ENCODE measurements at places on chromosomes 16 and 17. TPM values are rescaled to one million over a fixed set of nuclear protein-coding genes. Genes with fewer than 3 reads are reported as not detected.

- peak; percentile 33 for DNase-seq
These were observed 72.2 kb downstream of the RMI2 start for GRCh38 chr16:11417487-11417886.

GRCh38 chr17:5813357-5813756 is 229.0 kb upstream of the NLRP1 start:
- no peak for DNase-seq

- no peak for DNase-seq
These were observed 67.1 kb upstream of the ZNF469 start for GRCh38 chr16:88315543-88316105.

DNA sequence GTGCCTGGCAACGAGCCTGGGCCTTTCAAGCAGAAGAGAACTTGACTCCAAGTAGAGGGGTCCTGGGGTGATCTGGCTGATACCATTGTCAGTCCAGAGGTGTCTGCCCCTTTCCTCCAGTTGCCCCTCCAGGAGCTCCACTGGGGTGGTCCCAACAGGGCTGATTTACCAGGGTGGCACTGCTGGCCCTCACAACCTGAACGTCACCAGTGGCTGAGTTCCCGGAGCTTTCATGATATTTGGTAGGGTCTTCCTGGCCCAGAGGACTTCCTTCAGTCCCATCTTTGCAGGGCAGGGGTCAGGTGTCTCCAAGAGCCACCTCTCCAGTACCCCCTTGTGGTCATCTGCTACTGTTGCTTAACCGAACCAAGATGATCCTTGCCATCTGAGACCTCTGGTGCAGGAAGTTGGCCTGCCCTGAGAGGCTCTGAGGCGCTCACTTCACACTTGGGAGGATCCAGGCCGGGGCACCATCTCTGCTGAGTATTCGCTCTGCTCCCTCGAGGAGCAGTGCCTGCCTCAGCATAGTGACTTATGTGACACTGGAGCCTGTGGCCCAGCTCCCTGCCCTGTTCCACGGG is 3.5 kb downstream of the LIMD2 start:
- no peak for DNase-seq

GRCh38 chr16:20675488-20676267 is 21.8 kb downstream of the ACSM1 start:
- no peak for DNase-seq

DNA sequence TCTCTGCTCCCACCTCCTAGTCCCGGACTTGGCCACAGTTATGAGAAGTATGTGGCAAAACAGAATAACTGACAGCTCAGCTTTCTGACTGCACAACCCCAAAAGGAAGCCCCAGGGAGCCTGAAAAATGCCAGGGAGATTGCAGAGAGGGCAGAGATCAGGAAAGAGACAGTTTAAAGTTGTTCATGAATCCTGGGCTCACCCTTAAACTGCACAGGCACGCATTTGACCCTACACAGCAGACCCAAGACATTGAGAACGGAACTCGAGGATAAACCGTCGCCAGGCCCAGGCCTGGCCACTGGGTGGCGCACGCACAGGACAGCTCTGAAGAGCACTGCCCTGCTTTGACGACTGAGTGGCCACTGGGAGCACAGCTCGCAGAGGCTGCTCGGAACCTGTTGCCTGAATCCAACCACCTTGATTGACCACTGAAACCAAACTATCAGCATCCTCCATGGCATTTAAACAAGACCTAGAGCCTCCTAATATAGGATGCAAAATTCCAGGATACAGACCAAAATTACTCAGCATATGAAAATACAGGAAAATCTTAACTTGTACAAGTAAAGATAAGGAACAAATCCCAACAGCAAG is 114.0 kb downstream of the C16orf95 start:
- DNase-seq: no peak

GRCh38 chr17:8073627-8074484 is 13.7 kb downstream of the ALOX12B start:
- peak; percentile 57 for DNase-seq

- no peak for DNase-seq
These were observed 35.5 kb downstream of the GAN start for GRCh38 chr16:81350306-81350615.

GRCh38 chr16:12310286-12310685 is 333.8 kb downstream of the SNX29 start:
- DNase-seq: no peak

DNA sequence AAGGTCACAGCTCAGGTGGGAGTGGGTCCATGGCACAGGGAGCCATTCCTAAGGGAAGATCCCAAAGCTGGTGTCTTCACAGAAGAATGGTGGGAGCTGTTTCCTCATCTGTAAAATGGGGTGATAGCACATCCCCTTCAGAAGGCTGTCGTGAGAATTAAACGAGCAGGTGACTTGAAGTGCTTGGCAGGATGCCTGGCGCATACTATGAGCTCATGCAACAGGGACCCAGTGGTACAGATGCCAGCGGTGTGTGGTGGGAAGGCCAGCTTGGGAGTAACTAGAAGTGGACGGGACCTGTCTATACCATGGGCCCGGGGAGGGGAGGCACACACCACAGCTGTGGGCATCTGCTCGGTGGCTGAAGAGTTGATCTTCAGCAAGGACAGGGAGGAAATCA is 189.3 kb upstream of the TNRC6C start:
- DNase-seq: no peak

DNA sequence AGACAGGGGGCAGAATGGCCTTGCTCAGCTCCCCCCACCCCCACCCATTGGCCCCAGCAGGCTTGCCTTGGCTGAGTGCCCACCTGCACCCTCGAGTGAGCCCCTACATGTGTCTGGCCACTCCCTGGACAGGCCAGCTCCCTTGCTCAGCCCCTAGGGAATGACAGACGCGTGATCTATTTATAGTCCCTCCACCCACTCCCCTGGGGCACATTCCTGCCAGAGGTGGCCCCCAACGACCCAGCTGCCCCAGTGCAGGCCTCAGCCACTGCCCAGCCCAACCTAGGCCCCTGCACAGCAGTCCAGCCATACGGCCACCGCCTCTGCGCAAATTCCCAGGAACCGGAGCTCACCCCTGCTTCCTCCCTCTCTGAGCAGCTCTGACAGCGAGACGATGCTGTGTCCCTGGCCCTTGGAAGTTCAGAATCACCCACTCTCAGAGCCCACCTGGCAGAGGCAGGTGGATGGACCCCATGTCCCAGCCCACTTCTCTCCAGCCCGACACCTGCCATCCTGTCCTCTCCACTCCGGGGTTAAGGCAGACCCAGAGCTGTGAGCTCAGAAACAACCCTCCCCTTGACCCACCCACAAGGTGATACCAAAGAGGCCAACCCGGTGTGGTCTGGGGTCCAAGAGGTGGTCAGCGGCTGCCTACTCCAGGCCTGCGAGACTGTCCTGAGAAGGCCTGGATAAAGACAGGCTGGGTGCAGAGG is 11.5 kb upstream of the P2RX1 start:
- DNase-seq: no peak

DNA sequence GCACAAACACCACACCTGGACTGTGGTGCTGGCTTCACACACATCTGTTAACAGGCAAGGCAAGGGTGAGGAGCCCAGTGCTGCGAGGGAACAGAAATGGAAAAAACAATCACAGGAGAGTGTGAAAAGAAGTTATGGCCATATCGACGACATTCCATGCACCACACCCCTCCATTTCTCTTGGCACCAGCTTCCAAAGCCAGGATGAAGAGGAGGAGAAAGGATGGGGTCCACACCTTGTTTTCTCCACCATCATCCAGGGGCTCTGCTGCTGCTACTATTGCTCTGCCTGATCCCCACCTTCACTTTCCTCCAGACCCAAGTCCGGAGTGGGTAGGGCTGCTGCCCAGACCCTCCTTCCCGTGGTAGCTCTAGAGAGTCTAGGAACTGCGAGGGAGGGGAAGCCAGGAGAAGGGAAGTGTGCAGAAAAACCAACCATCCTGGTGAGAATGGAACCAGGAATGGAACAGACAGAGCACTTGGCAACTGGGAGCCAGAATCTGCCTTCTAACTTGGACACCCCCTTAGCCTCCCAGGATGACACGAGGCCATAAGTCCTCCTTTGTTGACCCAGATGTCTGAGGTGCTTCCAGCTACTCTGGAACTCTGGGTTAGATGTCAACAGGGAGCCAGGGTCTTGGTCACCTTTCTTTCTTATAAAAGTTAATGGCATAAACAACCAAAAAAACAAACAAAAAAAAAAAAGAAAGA is 1.2 kb upstream of the PROCA1 start:
- DNase-seq: no peak

DNA sequence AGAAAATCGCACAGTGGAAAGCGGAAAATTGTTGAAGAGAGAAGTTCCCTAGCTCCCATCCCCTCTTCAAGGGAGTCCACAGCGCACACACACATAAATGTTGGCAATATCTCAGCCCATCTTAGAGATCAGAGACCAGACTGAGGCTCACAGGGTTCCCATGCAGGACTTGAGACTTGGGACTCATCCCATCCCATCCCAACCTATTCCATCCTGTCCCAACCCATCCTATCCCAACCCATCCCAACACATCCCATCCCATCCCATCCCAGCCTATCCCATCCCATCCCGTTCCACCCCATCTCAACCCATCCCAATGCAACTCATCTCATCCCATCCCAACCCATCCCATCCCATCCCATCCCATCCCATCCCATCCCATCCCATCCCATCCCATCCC is 29.6 kb downstream of the GSG1L start:
- DNase-seq: no peak

- DNase-seq: no peak
These were observed 5.1 kb downstream of the SNN start for GRCh38 chr16:11673091-11674000.

GRCh38 chr17:41211845-41212466 is 14.5 kb upstream of the KRTAP9-2 start:
- DNase-seq: no peak

GRCh38 chr16:85395913-85396878 is 216.9 kb upstream of the GSE1 start:
- DNase-seq: peak; percentile 22

DNA sequence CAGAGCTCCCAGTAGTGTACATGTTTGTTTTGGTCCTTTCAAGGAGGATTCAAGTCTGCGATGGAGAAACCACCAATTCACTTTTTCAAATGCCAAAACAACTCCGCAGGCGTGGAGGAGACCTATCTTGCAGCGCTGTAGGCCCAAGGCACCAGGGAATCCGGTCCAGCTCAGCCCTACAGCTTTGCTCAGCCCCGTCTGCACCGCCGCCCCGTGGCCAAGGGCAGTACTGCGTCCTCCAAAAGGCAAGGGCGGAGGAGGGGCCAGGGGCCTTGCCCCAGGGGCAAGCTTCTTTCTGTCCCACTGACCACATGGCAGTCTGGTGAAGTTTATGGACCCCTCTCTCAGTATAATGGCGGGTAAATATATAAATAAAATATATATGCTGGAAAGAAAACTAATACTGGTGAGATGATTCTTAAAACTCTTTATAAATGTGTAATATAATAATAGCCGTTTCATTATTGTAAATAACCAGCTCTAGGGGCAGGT is 709 bp upstream of the CD300LG start:
- DNase-seq: peak; percentile 89

GRCh38 chr16:8720080-8720966 is 45.9 kb downstream of the ABAT start:
- no peak for DNase-seq

DNA sequence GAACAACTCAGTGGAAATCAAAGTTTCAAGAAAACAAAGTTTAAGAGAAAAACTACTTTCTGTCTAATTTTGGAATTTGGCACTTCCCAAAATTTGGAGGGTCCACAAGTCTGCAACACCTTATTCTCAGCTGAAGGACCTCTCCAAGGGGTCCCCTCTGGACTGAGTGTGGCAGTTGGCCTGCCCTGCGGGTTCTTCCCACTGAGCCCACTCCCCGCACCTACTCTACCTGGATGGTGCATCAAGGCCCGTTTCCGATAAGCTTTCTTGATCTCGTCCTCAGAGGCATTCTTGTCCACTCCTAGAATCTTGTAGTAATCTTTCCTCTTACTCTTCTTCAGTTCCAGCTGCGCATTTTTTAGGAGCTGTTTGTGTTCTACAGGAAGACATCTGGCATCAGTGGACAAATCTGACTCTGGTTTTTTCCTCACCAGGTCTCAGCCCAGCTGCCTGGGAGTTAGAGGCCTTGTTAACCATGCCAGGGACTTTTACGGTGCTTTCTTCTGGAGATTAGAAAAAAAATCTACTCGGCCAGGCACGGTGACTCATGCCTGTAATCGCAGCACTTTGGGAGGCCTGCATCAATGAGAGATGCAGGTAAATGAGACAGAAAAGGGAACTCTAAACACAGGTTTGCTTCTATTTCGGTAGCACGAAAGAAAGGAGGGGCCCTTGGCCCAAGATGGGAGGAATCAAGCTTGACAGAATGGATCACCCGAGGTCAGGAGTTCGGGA is 15.6 kb downstream of the CNP start:
- DNase-seq: no peak

DNA sequence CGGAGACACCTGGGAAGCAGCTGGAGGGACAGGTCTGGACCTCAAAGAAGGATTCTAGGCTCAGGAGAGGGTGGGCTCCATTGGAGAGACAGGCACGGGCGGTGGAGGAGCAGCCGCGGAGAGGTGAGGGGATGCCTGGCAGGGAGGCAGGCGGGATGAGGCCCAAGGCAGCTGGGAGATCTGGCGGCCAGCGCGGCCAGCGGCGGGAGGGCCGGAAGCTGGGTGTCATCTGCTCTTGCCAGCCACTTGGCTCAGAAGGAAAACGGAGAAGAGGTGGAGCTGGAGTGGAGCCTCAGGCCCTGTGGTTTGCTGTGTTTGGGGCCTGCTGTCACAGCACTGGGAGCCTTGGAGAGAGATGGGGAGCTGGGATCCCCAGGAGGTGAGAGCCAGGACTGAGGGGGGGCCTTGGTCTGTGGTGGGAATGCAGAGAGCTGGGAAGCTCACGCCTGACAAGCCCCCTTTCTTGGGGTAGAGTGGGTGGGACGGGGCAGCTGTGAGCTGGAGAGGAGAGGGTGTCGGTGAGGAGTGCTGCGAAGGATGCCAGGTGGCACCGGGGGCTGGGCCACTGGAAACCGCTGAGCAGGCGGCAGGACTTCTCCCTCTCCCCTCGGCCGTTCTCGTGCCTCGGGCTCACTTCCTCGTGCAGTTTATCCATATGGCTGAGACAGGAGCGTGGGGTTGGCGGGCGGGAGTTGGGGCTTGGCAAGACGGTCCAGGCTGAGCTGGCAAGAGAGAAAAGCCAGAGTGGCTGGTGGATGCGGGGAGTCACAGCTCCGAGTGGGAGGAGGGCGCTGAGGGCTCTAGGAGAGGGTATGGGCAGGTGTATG is 8.0 kb downstream of the TBC1D24 start:
- peak; percentile 58 for DNase-seq

- no peak for DNase-seq
These were observed 689.5 kb upstream of the RBFOX1 start for GRCh38 chr16:6643080-6643686.

The SLC22A31 gene
- total RNA-seq: not detected

The TVP23A gene
- total RNA-seq: 0.95 TPM

The COPZ2 gene
- 40.5 TPM for total RNA-seq

The BCAR1 gene
- total RNA-seq: 87.7 TPM

The TLCD3A gene
- 4.4 TPM for total RNA-seq

The CCL14 gene
- total RNA-seq: 9.1 TPM

The OR2C1 gene
- not detected for total RNA-seq

The AOC2 gene
- 0.35 TPM for total RNA-seq

The NUPR1 gene
- 20.5 TPM for total RNA-seq
